ENCODE measurements at places on chromosomes 16 and 17. TPM values are rescaled to one million over a fixed set of nuclear protein-coding genes. Genes with fewer than 3 reads are reported as not detected.

The CACNG3 gene
- total RNA-seq, result not detected

The GAS2L2 gene
- not detected for total RNA-seq

The HBZ gene
- total RNA-seq, result 0.19 TPM

The RNF166 gene
- 10.5 TPM for total RNA-seq

The VASN gene
- total RNA-seq, result 0.65 TPM

The NAA38 gene
- 171 TPM for total RNA-seq

The ZNF385C gene
- not detected for total RNA-seq

The PDF gene
- total RNA-seq, result 7.9 TPM

The RAB26 gene
- total RNA-seq, result 0.49 TPM

The DOC2A gene
- 0.63 TPM for total RNA-seq

The PAM16 gene
- 18.5 TPM for total RNA-seq

The NME4 gene
- total RNA-seq, result 53.7 TPM

The SLFN5 gene
- total RNA-seq, result 44.3 TPM

The PIRT gene
- not detected for total RNA-seq

The NF1 gene
- 14.6 TPM for total RNA-seq

The IGSF6 gene
- not detected for total RNA-seq
